ENCODE measurements at places on chromosomes 12 and 14.

GRCh38 chr14:49303946-49304516 is 282.1 kb downstream of the RPS29 start:
- DNase-seq, result no peak

GRCh38 chr12:109462868-109463692 is 14.0 kb downstream of the KCTD10 start:
- no peak for DNase-seq

GRCh38 chr14:70962935-70963334 is 55.7 kb downstream of the PCNX1 start:
- DNase-seq, result no peak

DNA sequence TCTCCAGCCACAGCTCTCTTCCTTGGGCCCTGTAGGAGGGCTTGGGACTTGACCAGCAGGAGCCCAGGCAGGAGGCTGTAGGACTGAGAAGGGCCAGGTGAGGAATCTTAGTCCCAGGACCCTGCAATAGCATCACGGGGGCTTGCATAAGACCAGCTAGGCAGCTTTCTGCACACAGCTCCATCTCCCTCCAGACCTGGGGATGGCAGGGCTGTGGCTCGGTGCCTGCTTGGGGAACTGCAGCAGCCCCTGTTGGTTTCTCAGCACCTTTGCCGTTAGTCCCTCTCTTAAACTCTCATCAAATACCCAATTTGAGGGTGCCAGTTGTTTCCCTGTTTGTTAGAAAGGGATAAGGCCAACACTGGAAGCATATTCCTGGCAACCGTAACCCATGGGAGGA is 14.3 kb downstream of the DIO3 start:
- DNase-seq, result no peak

GRCh38 chr12:113346353-113346752 is 11.4 kb upstream of the SLC8B1 start:
- no peak for DNase-seq

DNA sequence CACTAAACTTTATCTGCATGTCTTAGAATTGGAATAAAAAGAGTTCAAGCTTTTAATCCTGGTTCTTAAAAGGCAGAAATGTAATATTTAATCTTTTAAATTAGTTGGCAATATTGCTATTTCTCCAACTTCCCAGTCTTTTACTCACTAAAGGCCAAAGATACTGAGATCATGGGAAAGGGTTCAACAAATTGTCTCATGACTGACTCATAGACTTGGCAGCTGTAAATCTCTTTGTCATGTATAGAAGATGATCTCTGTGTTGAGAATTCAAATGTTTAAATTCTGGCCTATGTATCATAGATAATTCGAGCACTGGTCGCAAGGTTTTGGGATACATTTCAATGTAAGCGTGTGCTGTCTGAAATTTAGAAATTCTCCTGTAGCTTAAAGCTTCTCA is 40.1 kb upstream of the STRAP start:
- no peak for DNase-seq

GRCh38 chr12:49030119-49030518 is 11.5 kb upstream of the PRKAG1 start:
- no peak for DNase-seq

DNA sequence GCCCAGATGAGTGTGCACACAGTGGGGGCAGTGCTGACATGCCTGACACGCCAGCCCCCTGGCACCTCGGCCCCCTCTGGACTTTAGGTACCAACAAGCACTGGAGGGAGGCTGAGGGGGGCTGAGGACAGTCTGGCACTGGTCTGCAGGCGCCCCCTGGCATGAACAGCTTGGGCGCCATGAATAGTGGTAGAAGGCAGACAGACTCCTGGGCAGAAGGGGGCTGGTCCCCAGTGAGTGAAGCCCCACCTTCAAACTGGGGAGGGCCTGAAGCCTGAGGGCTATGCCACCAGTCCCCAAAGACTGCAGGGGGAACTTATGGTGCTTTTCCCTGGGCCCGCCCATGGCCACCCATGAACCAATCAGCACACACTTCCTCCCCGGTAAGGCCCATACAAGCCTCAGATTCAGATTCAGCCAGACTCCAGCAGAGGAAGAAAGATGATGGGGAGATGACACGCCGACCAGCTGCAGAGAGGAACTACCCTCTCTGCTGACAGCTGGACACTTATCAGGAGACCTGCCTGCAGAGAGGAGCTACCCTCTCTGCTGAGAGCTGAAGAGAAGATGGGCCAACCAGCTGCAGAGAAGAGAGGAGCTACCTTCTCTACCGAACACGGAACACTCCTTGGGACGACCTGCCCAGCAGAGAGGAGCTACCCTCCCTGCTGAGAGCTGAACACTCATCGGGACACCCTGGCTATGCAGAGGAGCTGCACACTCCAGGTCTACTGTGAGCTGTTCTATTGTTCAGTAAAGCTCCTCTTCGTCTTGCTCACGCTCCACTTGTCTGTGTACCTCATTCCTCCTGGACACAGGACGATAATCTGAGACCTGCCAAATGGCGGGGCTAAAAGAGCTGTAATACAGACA is 324.5 kb downstream of the PCNX1 start:
- no peak for DNase-seq

GRCh38 chr12:6752167-6752920 is 597 bp downstream of the MLF2 start:
- no peak for DNase-seq

DNA sequence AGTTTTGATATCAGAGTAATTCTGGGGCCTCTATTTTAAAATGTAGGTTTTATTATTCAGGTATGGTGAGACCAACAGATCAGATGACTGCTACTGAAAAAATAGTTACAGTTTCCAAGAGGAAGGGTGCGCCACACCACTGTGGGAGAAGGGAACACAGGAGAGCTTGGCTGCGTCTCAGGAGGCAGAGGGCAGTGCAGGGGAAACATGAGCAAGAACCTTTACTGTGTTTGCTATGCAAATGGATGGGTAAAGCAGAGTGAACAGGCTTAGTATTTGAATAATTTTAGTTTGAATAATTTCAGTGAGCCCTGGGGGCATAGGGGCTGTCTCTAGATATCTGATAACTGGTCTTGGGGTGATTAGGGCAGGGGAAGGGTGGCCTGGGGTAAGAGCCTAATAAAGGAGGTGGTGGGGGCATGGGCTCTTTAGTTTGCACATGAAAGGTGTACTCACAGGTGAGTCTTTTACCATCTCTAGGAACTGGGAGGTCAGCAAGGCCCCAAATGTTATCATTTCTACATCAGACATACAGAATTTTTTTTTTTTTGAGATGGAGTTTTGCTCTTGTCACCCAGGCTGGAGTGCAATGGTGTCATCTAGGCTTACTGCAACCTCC is 196.8 kb upstream of the NEDD1 start:
- DNase-seq, result no peak

DNA sequence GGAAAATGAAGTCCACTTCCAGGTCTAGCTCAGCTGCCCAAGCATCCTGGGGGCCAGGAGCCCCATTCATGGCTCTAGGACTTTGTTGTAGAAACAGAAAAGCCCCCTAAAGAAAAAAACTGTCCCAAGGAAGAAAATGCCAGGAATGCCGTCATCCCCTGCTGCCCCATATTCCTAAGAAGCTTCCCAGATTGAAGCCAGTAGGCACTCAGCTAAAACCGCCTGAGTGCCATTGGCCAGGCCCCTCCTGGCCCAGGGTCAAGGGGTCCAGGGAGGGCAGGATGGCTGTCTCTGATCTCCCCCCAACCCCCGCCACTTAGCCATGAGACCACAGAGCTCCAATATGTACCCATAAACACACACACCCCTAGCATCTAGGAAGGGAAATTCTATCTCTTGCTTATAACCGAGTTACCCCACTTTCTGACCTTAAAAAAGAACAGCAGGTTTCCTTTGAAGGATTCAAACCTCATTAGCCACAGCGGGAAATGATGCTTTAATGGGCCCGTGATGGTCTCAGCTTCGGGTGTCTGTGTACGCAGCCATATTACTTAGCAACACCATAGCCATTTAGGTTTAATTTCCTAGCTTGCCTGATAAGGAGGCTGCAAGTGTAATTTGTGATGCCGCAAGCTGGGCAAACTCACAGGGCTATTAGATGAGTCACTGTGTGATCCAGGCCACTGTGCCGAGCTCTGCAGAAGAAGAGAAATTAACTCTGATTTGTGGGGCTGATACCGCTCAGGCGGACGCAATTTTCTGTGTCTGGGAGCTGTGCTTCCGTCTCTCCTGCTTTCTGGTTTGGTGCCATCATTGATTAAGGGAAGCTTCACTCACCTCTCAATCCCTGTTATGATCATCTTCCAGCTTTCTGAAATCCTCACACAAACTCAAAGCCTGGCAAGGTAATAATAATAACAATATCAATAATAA is 84.2 kb downstream of the GCH1 start:
- no peak for DNase-seq

GRCh38 chr14:76837524-76837923 is 11.3 kb downstream of the LRRC74A start:
- DNase-seq, result no peak

GRCh38 chr12:105487963-105488362 is 157.5 kb downstream of the C12orf75 start:
- no peak for DNase-seq

GRCh38 chr12:109702111-109702841 is 11.3 kb upstream of the FAM222A start:
- DNase-seq, result no peak

Data from activated CD4-positive, alpha-beta T cell treated with anti-CD3 and anti-CD28 coated beads for 1 hour (primary cell).